Mucosa of descending colon (tissue), 3 donors: ENCODE measurements at places on chromosomes 3 and 15. TPM values are rescaled to one million over a fixed set of nuclear protein-coding genes. Genes with fewer than 3 reads are reported as not detected.

GRCh38 chr3:174792864-174793263, 66.3 kb upstream of the NAALADL2 start:
- DNase-seq: no peak

DNA sequence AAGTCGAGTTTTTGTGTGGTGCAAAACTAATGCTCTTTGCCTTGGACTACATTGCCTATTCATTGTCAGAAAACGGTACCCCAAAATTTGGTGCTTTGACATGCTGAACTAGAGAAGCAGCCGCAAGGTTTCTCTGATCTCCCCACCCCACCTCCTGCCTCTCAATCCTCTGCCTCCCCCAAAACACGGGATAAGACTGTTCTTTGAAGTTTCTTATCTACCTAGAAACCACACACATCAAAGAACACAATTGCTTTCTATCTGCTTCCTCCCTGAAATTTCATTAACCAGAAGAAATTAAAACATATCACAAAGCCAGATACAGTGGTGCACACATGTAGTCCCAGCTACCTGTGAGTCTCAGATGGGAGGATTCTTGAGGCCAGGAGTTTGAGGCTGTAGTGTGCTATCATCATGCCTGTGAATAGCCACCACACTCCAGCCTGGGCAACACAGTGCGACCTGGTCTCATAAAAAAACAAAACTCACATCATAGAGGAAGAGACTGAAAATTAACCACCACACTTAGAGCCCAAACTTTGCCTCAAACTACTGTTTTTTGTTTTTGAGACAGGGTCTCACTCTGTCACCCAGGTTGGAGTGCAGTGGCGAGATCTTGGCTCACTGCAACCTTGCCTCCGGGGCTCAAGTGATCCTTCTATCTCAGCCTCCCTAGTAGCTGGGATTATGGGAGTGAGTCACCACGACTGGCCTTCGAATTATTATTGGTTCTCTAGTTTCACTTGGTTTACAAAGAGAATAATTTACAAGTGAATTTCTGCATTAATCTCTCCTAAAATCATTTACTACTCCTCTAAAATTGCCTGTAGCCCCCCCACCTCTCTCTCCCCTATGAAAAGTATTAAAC, 2.7 kb upstream of the PCNP start:
- DNase-seq: no peak

- DNase-seq: no peak
These were observed 27.3 kb upstream of the NMB start for GRCh38 chr15:84685304-84685703.

- peak; percentile 39 for DNase-seq
These were observed 46.8 kb downstream of the MYO5A start for GRCh38 chr15:52481915-52482314.

DNA sequence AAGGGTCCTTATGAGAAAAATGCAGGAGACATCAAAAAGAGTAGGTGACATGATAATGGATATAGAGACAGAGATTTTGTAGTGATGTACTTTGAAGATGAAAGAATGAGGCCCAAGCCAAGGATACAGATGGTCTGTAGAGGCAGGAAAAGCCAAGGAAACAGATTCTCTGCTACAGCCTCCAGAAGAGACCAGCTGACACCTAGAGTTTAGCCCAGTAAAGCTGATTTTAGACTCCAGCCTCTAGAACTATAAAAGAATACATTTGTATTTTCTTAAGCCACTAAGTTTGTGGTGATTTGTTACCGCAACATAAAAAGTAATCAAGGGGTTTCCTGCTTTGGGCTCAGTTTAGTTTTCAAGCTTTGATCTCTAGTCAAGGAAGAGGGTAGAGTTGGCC, 64.8 kb downstream of the STRIT1 start:
- no peak for DNase-seq

DNA sequence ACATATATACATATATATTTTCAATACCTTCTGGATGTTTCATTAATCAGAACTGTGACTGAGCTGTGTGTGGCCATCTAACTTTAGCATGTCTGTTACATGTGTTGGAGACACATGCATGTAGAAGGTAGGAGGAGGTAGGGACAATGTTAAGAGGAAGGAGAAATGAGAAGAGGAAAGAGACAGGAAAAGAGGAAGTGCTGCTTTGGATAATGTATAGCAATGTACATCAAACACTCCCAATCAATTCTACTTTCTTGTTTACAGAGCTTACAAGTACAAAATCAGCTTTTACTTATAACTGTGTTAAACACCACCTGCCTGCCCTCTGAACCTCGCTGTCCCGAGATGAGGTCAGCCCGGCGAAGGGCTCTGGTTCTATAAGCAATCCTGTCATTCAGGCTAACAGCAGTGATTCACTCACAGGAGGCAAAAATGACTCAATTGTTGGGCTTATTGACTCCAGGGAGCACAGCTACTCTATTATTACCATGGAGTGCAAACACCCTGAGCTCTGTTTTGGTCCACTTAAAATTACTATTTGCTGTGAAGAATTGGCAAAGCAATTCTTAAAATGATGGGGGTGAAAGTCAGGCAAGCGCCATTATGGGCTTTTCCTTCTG, 188.9 kb downstream of the MEIS2 start:
- DNase-seq: no peak

DNA sequence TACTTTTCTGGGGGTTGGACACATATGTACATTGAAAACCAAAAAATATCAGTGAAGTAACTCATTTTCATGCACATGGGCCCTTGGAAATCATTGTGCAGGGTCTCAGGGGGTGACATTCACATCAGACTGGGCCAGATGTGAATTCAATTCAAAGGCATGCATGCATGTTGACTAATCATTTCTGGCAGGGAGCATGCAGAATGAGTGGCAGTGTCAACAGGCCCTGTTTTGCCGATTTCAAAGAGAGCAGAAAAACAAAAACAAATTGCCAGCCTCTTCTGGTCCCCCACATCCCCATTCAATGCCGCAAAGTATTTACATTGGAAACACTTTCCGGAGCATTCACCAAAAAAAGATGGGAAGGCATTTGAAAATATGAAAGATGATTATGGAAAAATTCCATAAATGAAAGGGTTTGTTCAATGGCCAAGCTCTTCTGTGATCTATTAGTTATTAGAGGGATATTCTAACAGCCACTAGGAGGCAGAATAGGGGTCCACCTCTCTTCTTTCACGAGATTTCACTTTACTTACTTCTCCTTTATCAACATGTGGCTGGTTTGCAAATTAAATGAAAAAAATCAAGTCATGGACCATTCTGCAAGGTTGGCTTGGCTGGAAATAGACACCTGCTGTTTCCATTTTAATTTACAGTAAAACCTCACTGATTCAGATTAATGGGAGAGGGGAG, 119.9 kb upstream of the FEZF2 start:
- DNase-seq: no peak

GRCh38 chr3:132730891-132731580, 8.8 kb upstream of the NPHP3 start:
- no peak for DNase-seq

DNA sequence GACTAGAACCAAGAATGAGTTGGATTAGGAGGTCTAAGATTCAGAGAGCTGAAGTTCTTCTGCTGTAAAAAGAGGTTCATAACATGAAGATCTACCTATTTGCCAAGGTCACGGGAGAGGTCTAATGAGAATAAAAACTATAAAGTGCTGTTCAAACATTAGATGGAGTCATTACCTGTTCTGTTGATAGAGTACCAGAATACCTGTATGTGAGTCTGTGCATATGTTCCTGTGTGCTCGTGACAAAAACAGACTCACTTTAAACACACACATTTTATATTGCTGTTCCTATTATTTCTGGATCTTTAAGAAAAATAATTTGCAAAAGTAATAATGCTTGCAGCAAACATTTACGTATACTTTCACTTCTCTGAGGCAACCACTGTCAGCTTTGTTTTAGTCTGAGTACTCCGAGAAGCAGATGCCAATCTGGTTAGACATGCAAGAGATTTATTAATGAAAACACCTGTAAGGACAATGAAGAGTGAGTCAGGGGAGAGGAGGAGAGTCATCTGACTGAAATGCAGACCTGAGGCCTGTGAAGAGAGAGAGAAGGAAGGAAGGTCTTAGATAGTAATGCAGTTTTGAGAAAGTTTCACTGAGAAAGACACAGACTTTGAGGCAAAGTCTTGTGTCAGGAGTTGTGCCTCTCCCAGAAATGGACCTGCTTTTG, 221.2 kb downstream of the SQOR start:
- DNase-seq: no peak

GRCh38 chr15:97966246-97966645, 5.7 kb downstream of the ARRDC4 start:
- DNase-seq: no peak

- DNase-seq: no peak
These were observed 204.6 kb upstream of the CFAP20DC start for GRCh38 chr3:59254433-59254832.

DNA sequence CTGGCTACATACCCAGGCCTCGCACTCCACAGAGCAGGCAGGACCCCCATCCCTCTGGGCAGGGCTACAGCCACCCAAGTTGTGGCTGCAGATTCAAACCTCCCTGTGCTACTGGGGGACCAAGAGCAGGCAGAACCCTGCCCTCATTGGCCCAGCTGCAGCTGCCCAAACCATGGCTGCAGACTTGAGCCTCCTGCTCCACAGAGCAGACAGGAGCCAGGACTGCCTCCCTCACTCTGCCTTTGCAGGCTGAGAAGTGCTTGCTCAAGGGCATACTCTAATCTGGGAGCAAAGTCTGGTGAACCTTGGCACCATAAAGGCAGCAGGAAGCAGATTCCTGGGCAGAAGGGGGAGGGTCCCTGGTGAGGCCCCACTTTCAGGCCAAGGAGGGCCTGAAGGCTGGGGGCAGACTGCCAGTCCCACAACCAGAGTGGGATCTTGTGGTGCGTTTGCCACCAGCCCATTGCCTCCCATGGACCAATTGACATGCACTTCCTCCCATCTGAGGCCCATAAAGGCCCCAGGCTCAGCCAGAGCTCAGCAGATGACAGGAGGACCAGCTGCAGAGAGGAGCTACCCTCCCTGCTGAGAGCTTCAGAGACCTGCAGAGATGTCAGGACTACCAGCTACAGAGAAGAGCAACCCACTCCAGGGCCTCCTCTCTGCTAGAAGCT, 64.2 kb upstream of the EPHA6 start:
- no peak for DNase-seq

GRCh38 chr3:112973325-112974177, 1.4 kb downstream of the CD200R1 start:
- peak; percentile 34 for DNase-seq

GRCh38 chr3:64133272-64133671, 92.0 kb downstream of the PRICKLE2 start:
- no peak for DNase-seq

- peak; percentile 95 for DNase-seq
These were observed 589 bp downstream of the ANAPC13 start for GRCh38 chr3:134485075-134485717.

DNA sequence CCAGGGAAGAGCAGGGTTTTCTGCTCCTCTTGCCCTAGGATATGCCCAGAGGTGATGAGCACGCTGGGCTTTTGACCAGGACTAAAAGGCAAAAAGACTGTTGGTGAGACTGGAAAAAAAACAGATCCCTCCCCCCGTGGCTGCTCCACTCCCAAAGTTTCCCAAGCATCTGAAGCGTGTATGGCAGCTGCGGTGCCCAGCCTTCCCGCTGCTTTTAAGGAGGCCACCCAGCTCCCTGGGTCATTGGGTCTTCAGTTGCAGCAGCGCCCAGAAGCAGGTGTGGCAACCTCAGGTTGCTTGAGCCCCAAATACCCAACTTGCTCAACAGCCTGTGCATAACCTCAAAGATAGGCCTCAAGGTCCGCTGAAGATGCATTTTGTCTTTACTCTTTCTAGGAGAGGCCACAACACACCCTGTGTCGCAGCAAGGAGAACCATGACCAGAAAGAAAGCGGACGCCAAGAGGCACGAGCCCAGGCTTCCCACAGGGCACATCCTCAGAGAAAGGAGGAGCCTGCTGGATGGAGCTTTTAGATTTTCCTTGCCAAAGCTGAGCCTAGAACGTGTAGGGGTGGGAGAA, 2.0 kb downstream of the SRGAP3 start:
- no peak for DNase-seq

DNA sequence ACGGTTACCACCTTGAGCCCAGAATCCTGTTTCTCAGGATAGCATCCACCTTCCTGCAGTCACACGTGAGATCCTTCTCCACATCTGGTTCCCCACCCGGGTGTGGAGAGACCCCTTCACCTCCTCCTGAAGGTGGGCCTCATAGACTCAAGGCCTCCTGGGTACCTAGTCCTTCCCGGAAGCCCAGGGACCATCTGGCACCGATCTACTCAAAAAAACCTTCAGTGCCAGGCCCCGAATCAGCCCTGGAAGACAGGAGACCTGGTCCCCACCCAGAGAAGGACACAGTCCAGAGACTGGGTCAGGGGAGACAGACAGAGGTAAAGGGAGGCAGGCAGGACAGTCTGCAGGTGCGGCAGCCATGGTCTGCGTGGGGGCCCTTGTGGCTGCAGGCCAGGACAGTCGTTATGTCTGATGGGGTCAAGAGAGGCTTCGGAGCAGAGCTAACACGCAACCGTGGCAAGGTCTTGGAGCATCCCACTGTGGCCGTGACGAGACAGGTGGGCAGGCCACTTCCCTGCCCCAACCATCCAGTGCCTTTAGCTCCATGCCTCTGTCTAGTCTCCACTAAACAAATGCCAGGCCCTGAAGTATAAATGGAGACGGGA, 112.2 kb upstream of the ABHD17C start:
- no peak for DNase-seq

GRCh38 chr3:79491029-79491641, 276.7 kb downstream of the ROBO1 start:
- no peak for DNase-seq

GRCh38 chr3:5698851-5699250, 511.3 kb downstream of the EDEM1 start:
- DNase-seq: no peak

GRCh38 chr3:58666683-58667082, at the start of gene FAM3D:
FAM3D (minus strand) TSS chr3:58666774; CDS start chr3:58655563, 11,211 bp downstream.
- DNase-seq: peak; percentile 87

- DNase-seq: no peak
These were observed 22.6 kb upstream of the IP6K2 start for GRCh38 chr3:48739617-48739954.

- no peak for DNase-seq
These were observed 83.1 kb downstream of the MYO5A start for GRCh38 chr15:52445553-52445952.

DNA sequence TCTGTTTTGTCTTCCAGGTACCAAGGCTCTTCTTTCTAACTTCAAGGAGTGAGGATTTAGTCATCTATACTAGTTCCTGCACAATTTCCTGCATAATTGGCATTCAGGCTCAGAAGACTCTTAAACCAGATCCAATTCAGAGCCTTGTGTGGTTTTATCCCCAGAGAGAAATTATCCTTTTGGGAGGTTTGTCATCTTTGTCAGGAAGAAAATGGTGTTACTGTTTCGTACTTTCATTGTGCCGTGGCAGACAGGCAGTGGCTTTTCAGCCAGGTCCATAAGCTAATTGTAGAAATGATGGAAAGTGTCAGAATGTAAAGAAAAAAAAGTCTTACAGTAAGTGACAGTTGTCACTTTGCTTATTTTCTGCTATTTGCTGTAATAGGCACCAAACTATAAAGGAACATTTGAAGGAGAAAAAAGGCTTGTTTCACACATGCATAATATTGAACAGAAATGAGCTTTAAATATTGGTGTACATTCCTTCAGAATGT, 82.8 kb downstream of the CADM2 start:
- no peak for DNase-seq

NPAP1 gene
- total RNA-seq: not detected

SNX22 gene
- 0.29 TPM for total RNA-seq

GLCE gene
- 17.7 TPM for total RNA-seq

KIF23 gene
- total RNA-seq: 11.2 TPM

IL16 gene
- 8.4 TPM for total RNA-seq

IL12A gene
- 0.23 TPM for total RNA-seq

ASB7 gene
- 22.2 TPM for total RNA-seq

GOLGA6L10 gene
- total RNA-seq: 0.92 TPM

SLC27A2 gene
- total RNA-seq: 27.9 TPM

ITIH4 gene
- total RNA-seq: 4.3 TPM
